Mesothelial cell of epicardium (in vitro differentiated cells): ENCODE measurements at places on chromosomes 2 and 18. TPM values are rescaled to one million over a fixed set of nuclear protein-coding genes. Genes with fewer than 3 reads are reported as not detected.

GRCh38 chr18:74518456-74519295, 15.6 kb upstream of the CNDP1 start:
- peaks cover 10% of the 10 kb centered on the region for H3K4me1 ChIP-seq
- no peak overlapping the region for H3K4me3 ChIP-seq
- H3K27ac ChIP-seq, result no peak overlapping the region
- DNase-seq, result no peak
- H3K27me3 ChIP-seq, result no peaks in the 10 kb centered on the region

- H3K4me1 ChIP-seq, result peaks cover 22% of the 10 kb centered on the region
- no peak overlapping the region for H3K4me3 ChIP-seq
- H3K36me3 ChIP-seq, result no peaks in the 10 kb centered on the region
- no peak for DNase-seq
- H3K27me3 ChIP-seq, result no peaks in the 10 kb centered on the region
These were observed 46.0 kb downstream of the CMPK2 start for GRCh38 chr2:6819668-6820067.

GRCh38 chr2:141967503-141967902, 163.3 kb downstream of the LRP1B start:
- no peak for DNase-seq
- no peaks in the 10 kb centered on the region for H3K36me3 ChIP-seq
- no peak overlapping the region for H3K4me3 ChIP-seq
- no peaks in the 10 kb centered on the region for H3K4me1 ChIP-seq

DNA sequence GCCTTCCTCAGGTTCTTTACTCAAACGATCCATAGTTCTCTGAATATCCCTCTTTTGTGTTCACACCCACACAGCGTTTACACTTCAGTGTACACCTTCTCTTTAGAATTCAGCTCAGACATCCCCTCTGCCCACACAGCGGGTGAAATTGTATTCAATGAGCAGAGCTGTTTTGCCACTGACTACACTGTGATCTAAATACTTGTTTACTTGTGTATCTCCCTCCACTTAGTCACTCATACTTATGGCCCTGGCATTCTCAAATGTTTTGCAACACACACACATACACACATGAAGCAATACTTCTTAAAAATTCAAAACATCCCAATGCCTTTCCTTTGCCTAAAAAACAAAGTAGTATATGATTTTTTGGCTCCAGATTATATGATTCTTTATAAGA, 297.1 kb downstream of the TMX3 start:
- no peaks in the 10 kb centered on the region for H3K27me3 ChIP-seq
- peaks cover 4% of the 10 kb centered on the region for H3K4me1 ChIP-seq
- H3K36me3 ChIP-seq, result no peaks in the 10 kb centered on the region

- peaks cover 24% of the 10 kb centered on the region for H3K36me3 ChIP-seq
- H3K27ac ChIP-seq, result peak overlapping the region; percentile 47
- H3K4me1 ChIP-seq, result peaks cover 19% of the 10 kb centered on the region
- no peak for DNase-seq
- no peaks in the 10 kb centered on the region for H3K27me3 ChIP-seq
- no peak overlapping the region for H3K4me3 ChIP-seq
These were observed 79.4 kb downstream of the XRCC5 start for GRCh38 chr2:216188559-216188850.

- H3K4me3 ChIP-seq, result no peak overlapping the region
- DNase-seq, result no peak
- H3K36me3 ChIP-seq, result peaks cover 5% of the 10 kb centered on the region
- H3K4me1 ChIP-seq, result peaks cover 15% of the 10 kb centered on the region
- no peaks in the 10 kb centered on the region for H3K27me3 ChIP-seq
These were observed 18.2 kb downstream of the IWS1 start for GRCh38 chr2:127508023-127508630.

- no peaks in the 10 kb centered on the region for H3K36me3 ChIP-seq
- no peaks in the 10 kb centered on the region for H3K27me3 ChIP-seq
- H3K27ac ChIP-seq, result no peak overlapping the region
- no peak for DNase-seq
These were observed 393.9 kb downstream of the BCL11A start for GRCh38 chr2:60159519-60159918.

GRCh38 chr2:173221937-173222594, 132.6 kb upstream of the CDCA7 start:
- peaks cover 34% of the 10 kb centered on the region for H3K4me1 ChIP-seq
- DNase-seq, result no peak
- peak overlapping the region; percentile 60 for H3K27ac ChIP-seq
- H3K27me3 ChIP-seq, result no peaks in the 10 kb centered on the region

The IL36RN gene
- 0.84 to 1.1 TPM (median 0.85 TPM) in 3 replicates for total RNA-seq
